ENCODE measurements at places on chromosomes 16 and 17.

GRCh38 chr17:2423271-2423670 lies 22.4 kb upstream of the MNT start:
- no peak for DNase-seq

DNA sequence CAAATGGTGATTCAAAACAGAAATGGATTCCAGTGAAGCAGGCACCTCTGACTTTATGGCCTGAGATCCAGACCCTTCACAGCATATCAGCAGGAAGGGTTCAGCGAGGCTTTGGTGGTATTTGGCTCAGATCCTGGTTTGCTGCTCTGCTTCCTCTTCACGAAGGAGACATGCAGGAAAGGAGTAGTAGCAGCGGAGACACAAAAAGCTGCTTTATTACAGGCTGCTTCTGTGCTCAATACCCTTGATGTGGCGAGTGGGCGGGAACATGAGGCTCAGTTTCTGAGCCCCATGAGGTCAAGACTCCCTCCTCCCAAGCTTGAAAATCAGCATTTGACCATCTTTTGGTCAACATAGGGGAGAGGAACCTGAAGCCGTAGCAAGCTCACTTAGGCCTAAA lies 213.3 kb upstream of the AXIN2 start:
- no peak for DNase-seq

DNA sequence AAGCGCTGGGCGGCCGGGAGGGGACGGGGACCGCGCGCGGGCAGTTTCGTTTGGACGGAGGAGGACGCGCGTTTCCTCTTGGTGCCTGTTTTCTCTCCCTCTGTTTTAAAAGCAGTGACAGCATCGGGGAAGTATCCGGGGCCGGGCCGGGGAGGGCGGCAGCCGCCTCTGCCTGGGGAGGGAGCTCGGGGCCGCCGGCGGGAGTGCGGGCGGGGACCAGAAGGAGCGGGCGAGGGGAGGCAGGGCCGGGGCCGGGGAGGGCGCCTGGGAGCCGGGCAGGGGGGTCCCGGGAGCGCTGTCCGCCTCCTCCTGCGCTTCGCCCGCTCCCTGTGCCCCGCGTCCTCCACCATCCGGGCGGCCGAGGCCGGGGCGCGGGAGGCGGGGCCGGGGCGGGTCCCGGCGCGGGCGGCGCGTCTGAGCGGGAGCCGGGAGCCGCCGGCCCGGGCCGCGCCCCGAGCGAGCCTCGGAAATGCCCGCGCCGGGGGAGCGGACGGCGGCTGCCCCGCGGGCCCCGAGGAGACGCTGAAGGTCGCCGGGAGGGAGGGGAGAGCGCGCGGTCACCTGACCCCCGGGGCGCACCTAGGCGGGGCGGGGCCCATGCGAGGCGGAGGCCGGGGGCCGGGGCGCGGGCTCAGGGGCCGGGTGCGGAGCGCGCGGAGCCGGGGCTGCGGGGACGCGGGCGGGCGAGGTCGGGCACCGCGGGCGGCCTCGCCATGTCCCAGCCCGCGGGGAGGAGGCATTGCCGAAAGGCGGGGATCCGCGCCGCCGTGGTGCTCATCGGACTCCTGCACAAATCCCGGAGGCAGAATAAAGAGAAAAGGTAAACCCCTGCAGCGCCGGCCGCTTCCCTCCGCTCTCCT lies 57.3 kb downstream of the RAP1GAP2 start:
- DNase-seq = peak; percentile 77

DNA sequence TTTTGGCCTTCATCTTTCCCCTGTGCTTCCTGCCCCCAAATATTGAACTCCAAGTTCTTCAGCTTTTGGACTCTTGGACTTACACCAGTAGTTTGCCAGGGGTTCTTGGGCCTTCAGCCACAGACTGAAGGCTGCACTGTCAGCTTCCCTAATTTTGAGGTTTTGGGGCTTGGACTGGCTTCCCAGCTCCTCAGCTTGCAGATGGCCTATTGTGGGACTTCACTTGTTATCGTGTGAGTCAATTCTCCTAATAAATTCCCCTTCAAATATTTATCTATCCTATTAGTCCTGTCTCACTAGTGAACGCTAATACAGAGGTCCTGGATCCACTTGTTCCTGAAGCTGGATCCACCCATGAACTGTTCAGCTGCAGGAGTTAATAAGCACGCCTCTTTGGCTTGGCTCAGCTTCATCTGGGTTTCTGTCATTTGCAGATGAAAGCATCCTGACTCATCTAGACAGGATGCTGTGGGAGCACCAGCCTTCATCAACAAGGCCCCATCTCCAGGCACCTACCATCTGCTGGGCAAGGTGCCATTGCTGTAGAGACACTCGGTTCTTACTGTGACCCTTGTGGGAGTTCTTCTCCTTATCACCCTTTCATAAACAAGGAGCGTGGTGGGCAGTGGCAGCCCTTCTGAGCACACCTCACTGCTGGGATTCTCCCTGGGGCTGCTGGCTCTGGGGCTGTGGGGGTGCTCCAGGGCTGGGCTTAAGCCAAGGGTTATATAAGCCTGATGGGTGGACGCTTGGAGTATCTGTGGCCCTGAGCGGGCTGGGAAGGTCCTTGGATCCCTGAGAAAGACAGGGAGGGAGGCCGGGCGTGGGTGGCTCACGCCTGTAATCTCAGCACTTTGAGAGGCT lies 23.1 kb downstream of the LAT start:
- peak; percentile 17 for DNase-seq

DNA sequence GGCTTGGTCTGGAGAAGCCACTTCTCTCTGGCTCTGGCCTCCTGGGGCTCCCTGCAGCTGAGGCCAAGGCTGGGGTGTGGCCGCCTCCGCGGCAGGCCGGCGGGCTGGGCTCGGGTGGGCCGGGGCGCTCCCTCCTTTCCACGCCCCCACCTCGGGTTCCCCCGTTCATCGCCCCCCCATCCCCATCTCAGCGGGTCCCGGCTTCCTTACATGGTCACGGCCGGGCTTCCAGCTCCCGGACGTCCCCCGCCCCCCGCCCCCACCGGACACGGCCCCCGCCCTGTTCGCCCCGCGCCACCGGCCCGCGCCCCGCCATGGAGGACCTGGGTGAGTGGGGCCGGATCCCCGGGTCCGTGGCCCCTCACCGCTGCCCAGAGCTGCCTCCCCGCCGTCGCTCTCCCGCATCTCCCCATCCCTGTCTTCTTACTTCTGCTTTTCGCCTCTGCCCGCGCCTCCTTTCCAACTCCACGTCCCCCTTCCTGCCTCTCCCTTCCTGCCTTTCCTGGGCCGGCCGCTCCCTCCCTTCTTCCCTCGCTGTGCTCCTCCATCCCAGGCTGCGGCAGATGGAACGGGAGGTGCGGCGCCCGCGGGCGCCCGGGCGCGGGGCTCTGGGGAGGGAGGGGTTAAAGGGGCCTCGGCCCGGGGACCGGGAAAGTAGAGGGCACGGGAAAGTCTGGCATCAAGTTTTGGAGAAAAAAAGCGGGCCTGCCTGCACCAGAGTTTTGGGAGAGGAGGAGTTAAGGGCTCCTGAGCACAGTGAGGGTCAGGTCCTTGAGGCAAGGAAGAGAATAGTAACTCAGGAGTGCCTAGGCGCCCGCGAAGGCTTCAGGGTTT lies at the start of gene TGFB1I1:
TGFB1I1 (plus strand) TSS at position 278 of the 834 bp plus-strand sequence; CDS start at position 315, 37 bp downstream.
- DNase-seq = peak; percentile 93

- no peak for DNase-seq
Measured at GRCh38 chr16:84438971-84439696, 65.3 kb downstream of the MEAK7 start.

DNA sequence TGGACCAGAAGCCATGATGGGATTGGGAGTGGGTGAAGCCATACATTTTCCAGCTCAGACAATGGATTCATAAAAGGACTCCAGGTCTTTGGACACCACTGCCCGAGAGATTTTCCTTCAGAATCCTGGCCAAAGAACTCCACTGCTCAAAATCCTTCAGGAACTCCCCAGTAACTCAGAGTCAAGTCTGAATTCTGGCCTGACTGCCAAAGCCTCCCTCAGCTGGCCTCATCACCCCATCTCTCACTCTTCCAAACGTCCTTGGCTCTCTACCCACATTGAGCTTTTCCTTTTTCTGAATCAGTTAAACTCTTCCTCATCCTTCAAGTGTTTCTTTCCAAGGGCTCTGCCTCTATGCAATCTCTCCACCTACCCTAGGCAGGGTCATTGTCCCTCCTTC lies 1.2 kb upstream of the SEPTIN1 start:
- DNase-seq = no peak

GRCh38 chr16:4663777-4664465 lies 29.4 kb upstream of the NUDT16L1 start:
- DNase-seq = no peak

DNA sequence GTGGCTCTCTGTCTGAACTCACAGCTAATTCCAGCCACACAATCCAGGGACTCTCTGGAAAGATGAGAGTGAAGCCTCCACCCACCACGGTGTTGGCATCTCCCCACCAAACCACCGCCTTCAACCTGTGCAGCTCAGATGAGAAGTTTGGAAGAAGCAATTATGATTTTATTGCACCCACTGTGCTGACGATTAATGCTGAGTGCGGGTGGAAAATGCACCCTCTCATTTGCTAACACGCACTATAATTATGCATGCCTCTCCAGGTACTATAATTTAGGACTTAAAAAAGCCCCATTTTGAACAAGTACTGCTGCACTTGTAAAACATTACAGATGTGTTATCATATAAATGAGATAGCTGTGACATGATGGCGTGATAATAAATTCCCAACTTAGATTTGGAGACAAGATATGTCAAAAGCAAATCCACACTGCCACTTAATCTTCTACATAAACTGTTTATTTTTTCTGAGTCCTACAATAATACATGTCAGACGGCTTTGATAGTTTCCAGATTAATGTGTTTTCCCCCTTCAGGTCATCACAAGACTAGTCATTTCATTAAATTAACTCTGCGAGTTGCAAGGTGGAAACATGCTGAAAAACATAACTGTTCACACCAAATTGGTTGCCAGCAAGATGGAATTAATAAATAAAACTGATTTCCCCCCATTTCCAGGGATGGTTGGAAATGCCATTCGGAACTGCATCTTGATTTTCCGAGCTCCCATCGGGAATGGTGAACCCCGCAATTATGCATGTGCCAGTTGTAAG lies 466.5 kb upstream of the MAF start:
- DNase-seq = no peak

- DNase-seq = no peak
Measured at GRCh38 chr17:74877592-74878548, 5.1 kb upstream of the FDXR start.

Data from astrocyte of the hippocampus (primary cell).